ENCODE measurements at places on chromosomes 3 and 15. TPM values are rescaled to one million over a fixed set of nuclear protein-coding genes. Genes with fewer than 3 reads are reported as not detected.

GRCh38 chr3:16088496-16088895 lies 86.0 kb upstream of the GALNT15 start:
- no peaks in the 10 kb centered on the region for H3K36me3 ChIP-seq
- no peak overlapping the region for H3K4me3 ChIP-seq
- no peaks in the 10 kb centered on the region for H3K27me3 ChIP-seq
- no peak for DNase-seq
- no peak overlapping the region for H3K27ac ChIP-seq
- peaks cover 13% of the 10 kb centered on the region for H3K4me1 ChIP-seq

GRCh38 chr3:153348457-153349107 lies 186.6 kb downstream of the RAP2B start:
- H3K4me3 ChIP-seq: no peak overlapping the region
- peaks cover 5% of the 10 kb centered on the region for H3K4me1 ChIP-seq
- H3K27ac ChIP-seq: no peak overlapping the region
- H3K36me3 ChIP-seq: peaks cover 2% of the 10 kb centered on the region
- H3K27me3 ChIP-seq: peaks cover 15% of the 10 kb centered on the region

- H3K27ac ChIP-seq: peak overlapping the region; percentile 81
- H3K36me3 ChIP-seq: peaks cover 1% of the 10 kb centered on the region
- peaks cover 55% of the 10 kb centered on the region for H3K4me1 ChIP-seq
- DNase-seq: no peak
Observed at GRCh38 chr3:128727485-128727884, 1.5 kb downstream of the RAB7A start.

DNA sequence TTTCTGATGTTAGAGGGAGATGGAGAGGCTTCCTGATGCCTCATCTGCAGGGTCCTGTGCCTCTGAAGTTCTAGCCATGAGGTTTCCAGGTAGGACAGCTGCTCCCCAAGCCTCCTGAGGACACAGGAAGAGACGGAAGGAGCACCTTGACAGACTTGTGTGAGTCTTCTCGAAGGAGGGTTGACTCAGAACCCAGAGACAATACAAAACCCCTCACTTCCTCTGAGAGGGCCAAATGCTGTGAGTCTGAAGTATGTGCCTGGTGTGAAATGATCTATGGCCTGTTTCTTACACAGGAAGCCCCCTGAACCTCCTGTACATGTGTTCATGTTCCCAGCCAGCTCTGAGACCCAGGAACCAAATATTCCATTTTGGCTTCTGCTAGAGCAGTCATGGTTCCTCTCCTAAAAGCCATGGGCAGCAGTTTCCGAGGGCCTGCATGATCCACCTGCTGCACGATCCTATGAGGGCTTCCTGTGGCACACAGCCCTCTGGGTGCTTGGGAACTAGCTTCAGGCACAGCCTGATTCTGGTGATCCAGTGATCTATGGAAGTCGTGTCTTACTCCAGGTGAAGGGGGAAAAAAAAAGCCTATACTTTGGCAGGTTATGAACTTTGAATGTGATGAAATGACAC lies 62.2 kb downstream of the AAGAB start:
- H3K4me3 ChIP-seq: no peak overlapping the region
- no peak for DNase-seq
- H3K27me3 ChIP-seq: no peaks in the 10 kb centered on the region
- H3K36me3 ChIP-seq: peaks cover 62% of the 10 kb centered on the region
- H3K27ac ChIP-seq: no peak overlapping the region
- H3K4me1 ChIP-seq: peaks cover 32% of the 10 kb centered on the region

GRCh38 chr3:3509665-3510064 lies 289.6 kb upstream of the LRRN1 start:
- H3K4me3 ChIP-seq: no peak overlapping the region
- no peak for DNase-seq
- H3K36me3 ChIP-seq: no peaks in the 10 kb centered on the region
- H3K27me3 ChIP-seq: no peaks in the 10 kb centered on the region
- H3K4me1 ChIP-seq: no peaks in the 10 kb centered on the region

DNA sequence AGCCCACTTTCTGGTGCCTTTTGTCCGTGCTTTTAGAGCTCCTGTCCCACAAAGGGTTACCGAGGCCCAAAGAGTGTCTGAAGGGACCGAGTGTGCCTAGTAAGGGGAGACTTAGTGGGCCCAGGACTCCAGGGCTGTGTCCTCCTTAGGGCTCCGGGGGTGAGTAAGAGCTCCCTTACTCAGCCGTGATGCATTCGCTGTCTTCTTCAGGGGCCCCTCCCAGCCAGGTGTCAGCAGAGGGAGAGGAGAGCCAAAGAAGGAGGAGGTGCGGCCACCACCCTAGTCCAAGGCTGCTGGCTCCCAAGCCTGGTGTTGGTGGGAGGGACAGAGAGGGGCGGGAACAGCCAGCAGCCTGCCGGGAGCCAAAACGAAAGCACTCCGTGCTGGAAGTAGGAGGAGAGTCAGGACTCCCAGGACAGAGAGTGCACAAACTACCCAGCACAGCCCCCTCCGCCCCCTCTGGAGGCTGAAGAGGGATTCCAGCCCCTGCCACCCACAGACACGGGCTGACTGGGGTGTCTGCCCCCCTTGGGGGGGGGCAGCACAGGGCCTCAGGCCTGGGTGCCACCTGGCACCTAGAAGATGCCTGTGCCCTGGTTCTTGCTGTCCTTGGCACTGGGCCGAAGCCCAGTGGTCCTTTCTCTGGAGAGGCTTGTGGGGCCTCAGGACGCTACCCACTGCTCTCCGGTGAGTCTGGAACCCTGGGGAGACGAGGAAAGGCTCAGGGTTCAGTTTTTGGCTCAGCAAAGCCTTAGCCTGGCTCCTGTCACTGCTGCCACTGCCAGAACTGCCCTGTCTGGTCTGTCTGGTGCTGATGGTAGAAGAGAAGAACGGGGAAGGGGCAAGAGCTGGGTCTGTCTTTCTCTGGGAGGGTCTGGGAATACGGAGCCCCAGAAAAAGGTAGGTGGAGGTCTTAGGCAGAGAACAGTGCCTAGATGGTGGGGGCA lies at the start of gene IL17RC:
Gene IL17RC, plus strand, starts transcription at position 365 of the 947 bp plus-strand sequence. Its CDS starts 218 bp downstream, at position 583.
- H3K36me3 ChIP-seq: no peaks in the 10 kb centered on the region
- H3K4me3 ChIP-seq: peak within 1 kb of the TSS; percentile 75
- peak within 1 kb of the TSS; percentile 89 for H3K27ac ChIP-seq
- H3K27me3 ChIP-seq: no peaks in the 10 kb centered on the region
- peak; percentile 89 for DNase-seq

- no peaks in the 10 kb centered on the region for H3K36me3 ChIP-seq
- peaks cover 43% of the 10 kb centered on the region for H3K27me3 ChIP-seq
- no peak overlapping the region for H3K27ac ChIP-seq
- no peak overlapping the region for H3K4me3 ChIP-seq
- H3K4me1 ChIP-seq: no peaks in the 10 kb centered on the region
Observed at GRCh38 chr3:71805199-71805598, 20.3 kb upstream of the PROK2 start.

DNA sequence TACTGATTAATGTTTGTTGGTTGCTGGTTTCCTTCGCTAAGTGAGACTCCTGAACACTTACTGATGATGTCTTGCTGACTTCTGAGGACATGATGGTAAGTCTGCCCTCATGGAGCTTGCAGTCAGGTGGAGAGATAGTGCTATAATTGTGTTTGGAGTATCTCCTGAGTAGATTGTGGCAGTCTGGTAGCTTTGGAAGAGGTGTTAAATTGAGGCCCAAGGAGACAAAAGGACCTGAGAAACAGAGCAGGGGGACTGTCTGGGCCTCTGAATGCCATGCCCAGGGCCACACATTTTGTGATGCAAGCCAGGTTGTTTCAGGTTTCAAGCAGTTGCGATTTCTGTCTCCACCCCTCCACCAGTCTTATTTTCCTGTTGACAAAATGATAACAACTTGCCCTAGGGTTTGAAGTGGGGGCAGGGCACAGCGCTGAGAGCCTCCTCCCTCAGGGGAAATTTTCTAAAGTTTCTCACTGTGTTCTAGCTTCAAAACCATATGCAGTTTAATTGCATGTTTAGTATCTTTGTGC lies 16.7 kb downstream of the SMAD3 start:
- peak overlapping the region; percentile 31 for H3K27ac ChIP-seq
- H3K4me3 ChIP-seq: no peak overlapping the region
- no peak for DNase-seq

- H3K27me3 ChIP-seq: no peaks in the 10 kb centered on the region
- no peak for DNase-seq
- H3K36me3 ChIP-seq: no peaks in the 10 kb centered on the region
- no peak overlapping the region for H3K4me3 ChIP-seq
Observed at GRCh38 chr15:101070502-101071273, 151.5 kb downstream of the LRRK1 start.

- DNase-seq: no peak
- peaks cover 4% of the 10 kb centered on the region for H3K27me3 ChIP-seq
- no peak overlapping the region for H3K27ac ChIP-seq
- H3K4me1 ChIP-seq: no peaks in the 10 kb centered on the region
Observed at GRCh38 chr3:102761766-102762165, 327.0 kb downstream of the ZPLD1 start.

- no peaks in the 10 kb centered on the region for H3K36me3 ChIP-seq
- no peak overlapping the region for H3K27ac ChIP-seq
- no peak for DNase-seq
- H3K4me3 ChIP-seq: no peak overlapping the region
- no peaks in the 10 kb centered on the region for H3K27me3 ChIP-seq
- peaks cover 23% of the 10 kb centered on the region for H3K4me1 ChIP-seq
Observed at GRCh38 chr3:189139611-189139940, 32.2 kb upstream of the TPRG1 start.

DNA sequence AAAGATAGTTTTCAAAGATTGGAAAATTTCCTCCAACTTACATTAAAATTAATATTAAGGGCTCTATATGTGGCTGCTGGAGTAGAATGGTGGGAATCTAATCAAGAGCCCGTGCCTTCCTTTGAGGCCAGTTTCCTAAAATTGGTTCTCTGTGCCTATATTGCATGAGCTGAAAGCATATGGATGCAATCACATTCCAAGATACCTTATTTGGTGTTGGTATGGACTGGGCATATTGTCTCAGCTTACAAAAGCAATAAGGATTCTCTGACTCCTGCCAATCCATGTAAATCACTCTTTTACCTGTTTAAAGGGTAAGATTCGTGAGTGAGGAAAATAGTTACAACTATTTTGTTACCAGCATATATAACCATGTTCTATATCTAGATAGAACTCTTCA lies 111.6 kb downstream of the GREM1 start:
- H3K4me1 ChIP-seq: peaks cover 91% of the 10 kb centered on the region
- DNase-seq: no peak
- H3K36me3 ChIP-seq: no peaks in the 10 kb centered on the region

- no peaks in the 10 kb centered on the region for H3K4me1 ChIP-seq
- H3K27ac ChIP-seq: no peak overlapping the region
- H3K36me3 ChIP-seq: no peaks in the 10 kb centered on the region
- H3K4me3 ChIP-seq: no peak overlapping the region
Observed at GRCh38 chr3:122925756-122926155, 101.8 kb downstream of the SEMA5B start.

SPESP1 gene
- total RNA-seq: not detected

ITIH1 gene
- not detected for total RNA-seq

ZBTB11 gene
- total RNA-seq: 15.3 TPM

MUC20 gene
- 6.2 TPM for total RNA-seq

ROBO2 gene
- total RNA-seq: 18.4 TPM

LINGO1 gene
- total RNA-seq: 2.1 TPM

COL7A1 gene
- total RNA-seq: 18.9 TPM

Data from osteocyte (in vitro differentiated cells).